ENCODE measurements at places on chromosomes 3 and 15.

DNA sequence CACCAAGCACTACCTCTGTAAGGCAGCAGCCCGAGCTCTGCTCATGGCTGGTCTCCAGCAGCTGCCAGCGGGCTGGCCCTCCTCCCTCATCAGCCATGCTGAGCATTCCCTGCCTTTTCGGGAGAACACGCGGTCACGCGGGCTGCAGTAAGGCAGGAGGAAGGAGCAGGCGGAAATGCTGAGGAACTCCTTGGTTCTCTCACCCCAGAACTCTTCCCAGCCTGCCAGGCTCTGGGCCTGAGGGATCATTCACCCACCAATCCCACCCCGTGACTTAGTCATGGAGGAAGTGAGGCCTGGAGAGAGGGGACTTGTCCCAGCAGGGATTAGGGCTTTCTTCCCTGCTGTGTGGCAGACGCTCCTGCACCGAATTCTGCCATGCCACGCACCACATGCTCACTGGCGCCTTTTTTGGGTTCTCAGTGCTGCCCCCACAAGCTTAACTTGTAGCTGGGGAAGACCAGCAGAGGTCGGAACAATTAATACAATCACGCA lies 42.9 kb upstream of the RPL32 start:
- no peak for DNase-seq

- DNase-seq: no peak
Observed at GRCh38 chr3:130117933-130118332, 36.3 kb downstream of the ALG1L2 start.

DNA sequence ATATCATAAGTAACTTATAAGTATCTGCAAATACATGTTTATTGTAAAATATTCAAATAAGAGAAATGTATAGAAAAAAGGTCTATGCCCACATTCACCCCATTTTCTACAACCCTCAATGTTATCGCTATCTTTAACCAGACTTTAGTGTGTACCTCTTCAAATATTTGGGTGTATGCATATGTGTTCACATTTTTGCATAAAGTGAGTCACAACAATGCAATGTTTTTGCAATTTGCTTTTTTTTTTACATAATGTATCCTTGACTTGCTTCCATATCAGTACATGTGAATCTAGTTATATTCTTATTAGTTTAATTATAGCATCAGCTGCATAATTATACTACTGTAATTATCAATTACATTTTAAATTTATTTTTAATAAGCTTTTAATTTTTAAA lies 117.3 kb upstream of the LYSMD4 start:
- DNase-seq: peak; percentile 5

DNA sequence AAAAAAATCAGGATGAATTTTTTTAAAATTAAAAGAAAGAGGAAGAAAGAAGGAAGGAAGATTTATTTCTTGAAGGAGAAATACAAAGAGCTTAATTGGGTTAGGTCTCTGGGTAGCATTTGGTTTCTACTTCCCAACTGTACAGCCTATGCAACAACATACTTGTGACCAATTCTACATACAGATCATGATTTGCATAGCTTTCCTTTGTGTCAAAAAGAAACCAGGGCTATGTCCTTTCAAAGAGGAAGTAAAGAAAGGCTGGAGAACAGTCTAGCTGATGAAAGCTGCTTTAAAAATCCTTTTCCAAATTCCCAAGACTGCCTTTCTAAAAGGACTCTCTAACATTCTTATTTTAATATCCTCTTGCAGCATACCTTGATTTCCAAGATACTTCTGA lies 6.1 kb upstream of the HGD start:
- peak; percentile 32 for DNase-seq

- DNase-seq: no peak
Observed at GRCh38 chr3:18071833-18072232, 329.4 kb upstream of the TBC1D5 start.

DNA sequence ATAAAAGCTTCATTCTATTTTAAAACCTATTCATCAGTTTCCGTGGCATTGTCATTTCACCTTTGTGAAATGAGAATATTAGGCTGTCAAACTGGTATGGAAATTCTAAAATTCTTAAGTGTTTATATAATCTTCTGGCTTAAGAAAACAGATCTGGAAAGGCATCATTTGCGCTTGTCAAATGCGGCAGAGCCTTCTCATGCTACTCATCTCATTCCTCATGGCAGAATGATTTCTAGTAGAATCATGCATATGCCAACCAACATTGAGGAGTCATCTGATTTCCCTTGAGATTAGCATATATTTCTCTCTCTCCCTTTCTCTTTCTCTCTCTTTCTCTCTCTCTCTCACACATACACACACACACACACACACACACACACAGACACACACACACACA lies 48.8 kb downstream of the STRIT1 start:
- DNase-seq: no peak

- peak; percentile 7 for DNase-seq
Observed at GRCh38 chr15:90561344-90562244, 31.9 kb downstream of the CRTC3 start.

DNA sequence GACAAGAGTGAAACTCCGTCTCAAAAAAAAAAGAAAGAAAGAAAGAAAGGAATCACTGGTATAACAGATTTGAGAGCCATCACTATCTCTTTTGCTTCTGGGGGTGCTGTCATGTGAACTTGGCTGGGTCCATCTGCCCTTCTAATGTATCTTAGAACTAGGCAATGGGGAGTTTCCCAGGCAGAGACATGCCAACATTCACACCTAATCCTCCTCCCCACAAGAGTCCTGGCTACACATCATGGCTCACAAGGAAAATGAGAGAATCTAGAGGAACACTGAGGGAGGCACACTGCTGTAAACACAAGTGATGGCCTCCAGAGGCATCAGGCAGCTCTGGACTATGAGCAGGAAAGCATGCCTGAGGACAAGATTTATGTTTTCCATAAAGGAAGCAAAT lies 67.8 kb upstream of the PPP2R3A start:
- DNase-seq: no peak

DNA sequence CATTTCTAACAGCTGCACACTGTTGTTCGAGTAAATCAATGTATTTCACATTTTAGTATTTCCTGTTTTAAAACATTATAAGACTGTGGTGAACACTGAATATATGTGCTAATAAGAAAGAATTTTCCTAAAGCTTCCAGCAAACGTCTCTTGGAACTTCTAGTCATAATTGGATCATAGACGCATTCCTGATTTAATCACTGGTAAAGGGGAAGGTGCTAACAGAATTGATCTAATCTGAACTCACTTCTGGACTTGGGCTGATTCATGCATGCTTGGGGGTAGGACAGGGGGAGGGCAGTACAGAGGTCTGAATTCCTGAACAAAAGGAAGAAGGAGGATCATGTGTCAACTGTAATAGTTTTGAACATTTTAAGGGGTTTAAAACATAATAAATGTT lies 7.3 kb upstream of the LEKR1 start:
- DNase-seq: peak; percentile 83

DNA sequence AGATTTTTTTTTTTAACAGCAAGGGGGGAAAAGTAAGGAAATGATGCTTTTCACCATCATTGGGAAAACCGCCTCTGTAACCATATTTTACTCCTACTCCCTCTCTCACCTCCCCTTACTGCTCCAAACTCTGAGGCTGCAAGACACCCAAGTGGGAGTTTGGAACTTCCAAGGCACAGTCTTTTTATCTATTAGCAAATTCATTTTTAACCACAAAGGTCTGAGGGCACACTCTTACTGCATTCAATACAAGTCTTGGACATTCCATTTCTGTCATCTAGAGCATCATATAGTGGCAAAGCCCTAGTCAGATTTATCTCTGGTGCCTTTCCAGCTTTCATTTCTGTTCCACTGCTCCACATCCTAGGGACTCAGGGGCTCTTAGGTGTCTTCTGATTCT lies 13.2 kb downstream of the FAM162A start:
- no peak for DNase-seq

DNA sequence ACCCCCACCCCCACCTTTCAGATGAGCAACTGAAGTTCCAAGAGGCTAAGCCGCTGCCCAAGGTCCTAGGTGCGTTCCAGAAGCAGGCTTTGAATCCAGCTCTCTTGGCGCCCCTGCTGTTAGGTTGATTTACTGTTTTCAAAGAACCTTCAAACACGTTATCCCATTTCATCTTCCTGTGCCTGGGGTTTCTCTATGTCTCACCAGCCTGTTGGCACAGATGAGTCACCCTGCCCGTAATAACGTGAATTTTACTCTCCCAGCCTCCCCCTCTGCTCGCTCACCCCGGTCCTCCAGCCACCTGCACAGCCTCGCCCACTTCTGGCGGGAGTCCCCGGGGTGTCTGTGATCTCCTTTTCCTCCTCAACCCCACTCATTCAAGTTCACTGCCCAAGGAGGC lies 13.0 kb upstream of the TSEN2 start:
- no peak for DNase-seq

- no peak for DNase-seq
Observed at GRCh38 chr3:64681827-64682226, 6.0 kb downstream of the ADAMTS9 start.
